ENCODE measurements at places on chromosomes 3 and 15. TPM values are rescaled to one million over a fixed set of nuclear protein-coding genes. Genes with fewer than 3 reads are reported as not detected.

DNA sequence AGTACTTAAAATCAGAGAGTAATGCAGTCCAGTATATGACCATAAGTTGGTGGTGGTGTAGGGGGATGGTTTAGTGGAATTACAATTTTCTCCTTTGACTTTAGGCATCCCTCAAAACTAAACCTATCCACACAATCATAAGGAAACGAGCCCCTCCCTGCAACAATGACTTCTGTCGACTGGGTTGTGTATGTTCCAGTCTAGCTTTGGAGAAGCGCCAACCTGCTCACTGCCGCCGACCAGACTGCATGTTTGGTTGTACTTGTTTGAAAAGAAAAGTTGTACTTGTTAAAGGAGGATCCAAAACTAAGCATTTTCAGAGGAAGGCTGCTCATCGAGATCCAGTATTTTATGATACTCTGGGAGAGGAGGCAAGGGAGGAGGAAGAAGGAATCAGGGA lies 52.8 kb downstream of the MGA start:
- no peak for DNase-seq

DNA sequence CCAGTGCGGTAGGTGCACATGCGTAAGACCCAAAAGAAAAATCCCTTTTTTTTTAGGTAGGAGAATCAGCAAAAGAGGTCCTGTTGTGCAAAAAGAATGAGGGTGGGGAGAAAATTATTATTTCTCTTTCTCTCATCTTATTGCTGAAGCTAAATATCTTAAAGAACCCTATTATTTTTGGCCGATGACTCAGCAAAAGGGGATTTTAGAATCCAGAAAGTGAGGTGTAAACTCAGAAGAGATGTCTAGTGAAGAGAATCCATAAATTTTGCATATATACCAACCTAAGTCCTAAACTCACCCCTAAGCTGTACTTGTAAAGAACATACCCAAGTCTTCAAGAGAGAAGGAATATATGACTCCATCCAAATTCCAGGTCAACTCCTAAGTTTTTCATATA lies 386.3 kb upstream of the ZNF717 start:
- no peak for DNase-seq

- DNase-seq, result no peak
Measured at GRCh38 chr3:99662838-99663570, 24.6 kb downstream of the COL8A1 start.

GRCh38 chr15:43469867-43470266 lies 23.1 kb downstream of the TP53BP1 start:
- no peak for DNase-seq

DNA sequence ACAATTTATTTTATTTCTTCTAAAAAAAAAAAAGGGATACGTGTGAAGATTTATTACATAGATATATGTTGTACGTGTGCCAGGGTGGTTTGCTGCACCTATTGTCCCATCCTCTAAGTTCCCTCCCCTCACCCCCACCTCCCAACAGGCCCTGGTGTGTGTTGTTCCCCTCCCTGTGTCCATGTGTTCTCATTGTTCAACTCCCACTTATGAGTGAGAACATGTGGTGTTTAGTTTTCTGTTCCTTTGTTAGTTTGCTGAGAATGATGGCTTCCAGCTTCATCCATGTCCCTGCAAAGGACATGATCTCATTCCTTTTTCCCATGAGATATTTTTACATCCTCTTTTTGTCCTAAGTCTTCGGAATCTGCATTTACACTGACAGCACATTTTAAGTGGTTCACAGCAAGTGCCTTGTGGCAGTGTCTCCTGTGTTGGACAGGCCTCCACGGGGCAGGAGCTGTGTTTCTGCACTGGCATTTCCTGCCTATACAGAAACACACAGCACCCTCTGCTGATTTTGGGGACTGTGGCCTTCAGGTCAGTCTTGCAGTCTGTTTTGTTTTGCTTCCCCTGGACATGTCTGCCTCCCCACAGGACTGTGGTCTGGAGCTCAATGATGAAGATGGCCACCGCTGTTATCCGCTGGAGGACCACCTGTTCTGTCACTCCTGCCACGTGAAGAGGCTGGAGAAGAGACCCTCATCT lies 12.7 kb upstream of the SACM1L start:
- DNase-seq, result no peak

GRCh38 chr3:24704496-24704895 lies 209.8 kb upstream of the THRB start:
- no peak for DNase-seq

GRCh38 chr3:44988073-44988472 lies 12.0 kb downstream of the EXOSC7 start:
- no peak for DNase-seq

DNA sequence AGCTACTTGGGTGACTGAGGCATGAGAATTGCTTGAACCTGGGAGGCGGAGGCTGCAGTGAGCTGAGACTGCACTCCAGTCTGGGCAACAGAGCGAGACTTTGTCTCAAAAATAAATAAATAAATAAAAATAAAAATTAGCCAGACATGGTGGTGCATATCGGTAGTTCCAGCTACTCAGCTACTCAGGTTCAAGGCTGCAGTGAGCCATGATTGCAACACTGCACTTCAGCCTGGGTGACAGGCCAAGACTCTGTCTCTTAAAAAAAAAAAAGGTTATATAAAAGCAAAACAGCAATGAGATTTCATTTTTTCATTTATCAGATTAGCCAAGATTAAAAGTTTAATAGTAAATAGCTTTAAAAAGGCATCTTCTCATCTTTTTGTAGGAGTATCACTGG lies 2.9 kb downstream of the TGM4 start:
- DNase-seq, result no peak

GRCh38 chr3:53506763-53507145 lies 12.3 kb downstream of the CACNA1D start:
- no peak for DNase-seq

GRCh38 chr15:56919609-56920366 lies 1.3 kb downstream of the TCF12 start:
- DNase-seq, result no peak

DNA sequence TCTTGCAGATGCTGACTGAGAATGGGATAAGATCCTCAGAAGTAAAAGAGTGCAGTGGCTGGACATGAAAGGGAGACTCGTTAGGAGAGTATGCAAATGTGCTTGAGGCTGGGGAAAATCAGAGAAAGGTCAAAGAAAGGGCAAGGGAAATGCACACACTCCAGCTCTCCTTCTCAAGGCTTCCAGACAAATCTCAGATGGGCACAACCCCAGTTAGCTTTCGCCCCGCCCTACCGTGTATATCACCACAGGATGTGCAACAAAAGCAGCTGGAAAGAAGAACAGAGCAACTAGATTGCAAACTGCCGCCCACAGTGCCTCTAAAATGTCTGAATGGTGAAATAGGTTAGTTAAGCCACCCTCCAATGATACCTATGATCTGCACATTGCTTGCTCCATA lies 63.9 kb downstream of the CERS3 start:
- no peak for DNase-seq

- no peak for DNase-seq
Measured at GRCh38 chr3:71491154-71491752, 92.3 kb downstream of the FOXP1 start.

DNA sequence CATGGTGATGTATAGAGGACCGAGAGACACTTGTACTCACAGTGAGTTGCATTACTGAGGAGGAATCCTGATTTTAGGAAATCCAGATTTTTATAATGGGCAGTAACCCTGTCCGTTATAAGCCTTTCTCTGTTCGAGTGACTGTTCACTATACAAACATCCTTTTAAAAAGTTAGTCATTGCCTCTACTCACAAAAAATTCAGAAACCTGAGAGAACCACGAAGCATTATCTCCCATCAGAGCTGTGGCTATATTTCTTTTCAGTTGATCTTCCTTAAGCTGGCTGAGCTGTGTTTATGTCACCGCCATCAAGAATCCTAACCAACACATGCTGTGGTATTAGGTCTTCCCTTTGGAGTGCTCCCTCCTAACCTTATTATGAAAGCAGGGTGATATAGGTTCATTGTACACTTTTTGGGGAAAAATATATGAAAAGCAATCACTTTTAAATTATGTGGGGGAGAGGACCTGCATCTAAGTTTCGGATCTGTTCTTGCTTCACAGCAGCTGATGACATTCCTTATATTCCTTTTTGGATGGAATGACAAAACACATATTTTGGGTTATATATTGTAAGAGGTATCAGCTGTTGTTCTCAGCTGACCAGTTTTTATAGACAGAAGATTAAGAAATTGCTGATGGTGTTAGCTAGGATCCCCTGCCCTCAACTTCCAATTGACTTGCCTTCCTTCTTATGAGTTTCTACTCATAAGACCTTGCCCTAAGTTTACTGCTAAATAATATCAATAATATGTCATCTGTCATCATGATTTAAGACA lies 465.9 kb upstream of the RASGRP1 start:
- no peak for DNase-seq

- no peak for DNase-seq
Measured at GRCh38 chr3:134610432-134611385, 40.1 kb downstream of the KY start.

DNA sequence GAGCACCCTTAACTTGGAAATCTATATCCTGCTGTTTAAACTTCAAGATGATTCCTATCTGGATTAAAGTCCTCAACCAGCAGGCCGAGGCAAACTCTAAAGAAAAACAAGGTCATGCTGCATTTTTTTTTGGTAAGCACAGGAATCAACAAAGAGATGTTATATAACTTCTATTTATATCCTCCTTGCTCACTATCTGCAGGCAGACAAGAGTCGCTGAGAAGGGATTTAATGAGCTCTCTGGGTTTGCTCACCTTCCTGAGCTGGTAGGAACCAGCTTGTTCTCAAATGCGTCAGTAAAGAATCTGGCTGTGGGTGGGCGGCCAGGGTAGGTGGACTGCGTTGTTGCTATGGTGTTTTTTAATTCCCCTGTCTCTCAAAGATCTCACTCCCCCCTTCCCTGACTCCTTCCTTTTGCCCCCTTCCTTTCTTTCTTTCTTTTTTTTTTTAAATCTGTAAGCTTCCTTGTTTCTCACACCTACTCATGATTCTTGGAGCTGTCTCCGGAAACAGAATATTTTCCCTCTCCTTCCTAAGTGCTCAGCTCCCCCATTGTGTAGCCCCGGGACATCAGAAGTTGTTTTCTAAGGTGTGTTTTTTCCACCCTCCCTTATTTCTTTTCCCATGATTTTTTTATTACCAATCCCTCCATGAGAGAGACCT lies 228.8 kb upstream of the BHLHE40 start:
- DNase-seq, result no peak

GRCh38 chr15:42772144-42772543 lies 35.2 kb upstream of the CDAN1 start:
- no peak for DNase-seq

GRCh38 chr3:66140743-66141372 lies 79.9 kb upstream of the SLC25A26 start:
- DNase-seq, result no peak

- DNase-seq, result no peak
Measured at GRCh38 chr3:146093896-146094295, 67.1 kb downstream of the PLOD2 start.

GRCh38 chr3:178966299-178967176 lies 105.1 kb downstream of the ZMAT3 start:
- no peak for DNase-seq

- DNase-seq, result no peak
Measured at GRCh38 chr3:53618936-53619335, 124.5 kb downstream of the CACNA1D start.

DNA sequence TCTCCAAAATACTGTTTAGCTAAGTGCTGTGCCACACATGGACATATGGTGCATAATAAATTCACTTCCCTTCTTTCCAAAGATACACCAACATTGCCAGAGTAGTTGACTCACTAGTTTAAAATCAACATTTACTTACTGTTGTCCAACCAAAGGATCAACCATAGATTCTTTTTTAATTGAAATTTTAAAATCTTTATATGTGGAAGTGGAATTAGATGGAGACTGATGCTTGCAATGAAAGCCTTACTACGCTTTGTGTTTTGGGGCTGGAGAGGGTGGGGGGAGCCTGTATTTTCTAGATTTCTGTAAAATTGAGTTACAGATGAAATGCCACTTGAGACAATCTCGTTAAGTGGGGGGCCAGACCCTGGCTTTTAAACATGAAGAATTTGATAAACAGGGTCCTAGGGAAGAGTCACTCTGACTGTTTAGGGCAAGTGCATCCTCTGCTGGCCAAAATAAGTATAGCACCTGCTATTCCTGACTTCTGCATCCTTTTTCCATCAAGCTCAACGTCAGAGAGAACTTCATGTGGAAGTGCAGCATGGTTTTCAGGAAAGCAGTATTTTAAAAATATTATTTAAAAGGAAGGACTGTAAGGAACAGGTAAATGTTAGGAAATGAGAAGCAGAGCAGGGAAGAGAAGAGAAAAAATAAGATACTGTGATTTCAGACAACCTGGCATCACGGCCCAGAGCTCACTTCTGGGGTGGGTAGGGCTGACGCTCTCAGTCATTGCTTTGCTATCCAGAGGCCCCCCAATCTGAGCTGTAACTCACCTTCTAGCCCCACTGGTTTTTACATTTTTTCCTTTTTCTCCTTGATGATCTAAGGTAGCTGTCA lies 76.7 kb downstream of the BOC start:
- no peak for DNase-seq

GRCh38 chr15:67506775-67507747 lies 13.9 kb upstream of the C15orf61 start:
- DNase-seq, result no peak

- DNase-seq, result no peak
Measured at GRCh38 chr3:143576568-143577270, 271.5 kb downstream of the SLC9A9 start.

GRCh38 chr15:25067725-25068309 lies 113.0 kb downstream of the SNRPN start:
- no peak for DNase-seq

- no peak for DNase-seq
Measured at GRCh38 chr3:100775226-100775625, 65.9 kb downstream of the TFG start.

DNA sequence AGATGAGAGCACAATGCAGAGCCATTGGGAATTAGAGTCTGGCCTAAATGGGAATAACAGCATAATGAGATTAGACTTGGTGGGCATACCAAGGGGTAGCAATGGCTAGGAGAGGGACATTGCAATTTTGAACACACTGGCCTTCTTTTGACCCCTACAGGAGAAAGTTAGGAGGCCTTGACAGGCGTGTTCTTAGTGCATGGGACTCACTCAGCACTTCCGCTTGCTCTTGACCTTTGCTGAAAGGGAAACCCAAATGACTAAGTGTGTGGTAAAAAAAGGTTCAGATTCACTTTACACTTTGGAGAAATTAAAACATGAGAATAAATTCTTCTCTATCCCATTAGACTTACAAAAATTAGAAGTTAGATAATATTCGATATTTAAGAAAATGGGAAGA lies 317.4 kb downstream of the DIPK2A start:
- no peak for DNase-seq

DNA sequence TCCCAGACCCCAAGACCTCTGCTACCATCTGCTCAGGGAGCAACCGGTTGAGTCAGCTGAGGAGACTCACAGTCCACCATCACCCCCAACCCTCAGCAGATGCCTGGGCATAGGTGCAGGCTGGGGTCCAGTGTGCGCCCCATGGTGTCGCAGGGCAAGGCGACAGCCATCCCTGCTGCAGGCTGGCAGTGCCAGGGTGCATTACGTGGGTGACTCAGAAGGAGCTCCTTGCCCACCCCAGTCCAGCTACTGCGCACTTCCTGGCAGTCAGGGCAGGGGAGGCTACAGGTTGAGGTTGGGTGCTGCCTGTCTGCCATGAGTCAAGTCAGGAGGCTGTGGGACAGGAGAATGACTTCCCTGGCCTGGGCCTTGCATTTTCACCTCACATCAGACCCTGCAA lies 33.5 kb downstream of the RASGRF1 start:
- no peak for DNase-seq

The TIMP4 gene
- 280 TPM for total RNA-seq

The ALDH1A2 gene
- total RNA-seq, result 7.5 TPM

The NTRK3 gene
- total RNA-seq, result 1.6 TPM

The CIP2A gene
- total RNA-seq, result 2.1 TPM

The AHSG gene
- not detected for total RNA-seq

The PLEKHO2 gene
- 87.5 TPM for total RNA-seq

The PLIN1 gene
- total RNA-seq, result 1,691 TPM

The VWA5B2 gene
- total RNA-seq, result not detected

The CHDH gene
- 1.4 TPM for total RNA-seq

Data from mesenteric fat pad (tissue), 1 donor.